ENCODE measurements at places on chromosomes 2 and 18.

DNA sequence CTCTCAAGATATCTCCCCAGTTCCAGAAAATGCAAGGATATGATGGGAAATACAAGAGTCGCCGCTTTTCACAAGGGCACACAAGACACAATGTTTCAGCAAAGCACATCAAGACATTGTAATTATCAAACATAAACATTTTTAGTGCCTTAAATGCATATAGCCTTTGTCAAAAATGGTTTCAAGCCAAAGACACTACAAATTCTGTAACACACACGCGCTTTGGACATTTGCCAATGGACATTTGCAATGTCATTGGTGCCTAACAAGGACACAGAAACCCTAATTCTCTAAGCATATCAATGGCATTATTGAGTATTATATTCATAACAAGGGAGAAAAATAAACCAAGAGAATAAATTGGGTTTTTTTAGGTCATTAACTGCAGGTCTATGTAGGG is 16.1 kb downstream of the ADD2 start:
- DNase-seq: no peak

DNA sequence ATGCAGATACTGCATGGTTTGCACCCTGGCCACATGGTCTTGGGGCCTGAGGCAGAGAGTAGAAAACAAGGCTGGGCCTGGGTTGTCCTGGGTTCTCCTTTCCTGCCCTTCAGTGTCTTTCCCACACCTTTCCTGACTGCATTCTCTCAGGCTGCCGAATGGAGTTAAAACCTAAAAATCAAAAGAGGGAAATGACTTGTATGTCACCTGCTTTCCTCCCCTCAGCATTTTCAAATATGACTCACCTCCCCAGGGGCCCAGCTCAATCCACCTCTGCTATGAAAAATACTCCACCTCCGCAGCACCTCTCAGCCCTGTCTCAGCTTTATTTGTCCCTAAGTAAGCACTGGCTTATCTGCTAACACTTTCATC is 457.8 kb upstream of the MEX3C start:
- no peak for DNase-seq

GRCh38 chr2:159811232-159811631 is 13.2 kb upstream of the CD302 start:
- DNase-seq: no peak

DNA sequence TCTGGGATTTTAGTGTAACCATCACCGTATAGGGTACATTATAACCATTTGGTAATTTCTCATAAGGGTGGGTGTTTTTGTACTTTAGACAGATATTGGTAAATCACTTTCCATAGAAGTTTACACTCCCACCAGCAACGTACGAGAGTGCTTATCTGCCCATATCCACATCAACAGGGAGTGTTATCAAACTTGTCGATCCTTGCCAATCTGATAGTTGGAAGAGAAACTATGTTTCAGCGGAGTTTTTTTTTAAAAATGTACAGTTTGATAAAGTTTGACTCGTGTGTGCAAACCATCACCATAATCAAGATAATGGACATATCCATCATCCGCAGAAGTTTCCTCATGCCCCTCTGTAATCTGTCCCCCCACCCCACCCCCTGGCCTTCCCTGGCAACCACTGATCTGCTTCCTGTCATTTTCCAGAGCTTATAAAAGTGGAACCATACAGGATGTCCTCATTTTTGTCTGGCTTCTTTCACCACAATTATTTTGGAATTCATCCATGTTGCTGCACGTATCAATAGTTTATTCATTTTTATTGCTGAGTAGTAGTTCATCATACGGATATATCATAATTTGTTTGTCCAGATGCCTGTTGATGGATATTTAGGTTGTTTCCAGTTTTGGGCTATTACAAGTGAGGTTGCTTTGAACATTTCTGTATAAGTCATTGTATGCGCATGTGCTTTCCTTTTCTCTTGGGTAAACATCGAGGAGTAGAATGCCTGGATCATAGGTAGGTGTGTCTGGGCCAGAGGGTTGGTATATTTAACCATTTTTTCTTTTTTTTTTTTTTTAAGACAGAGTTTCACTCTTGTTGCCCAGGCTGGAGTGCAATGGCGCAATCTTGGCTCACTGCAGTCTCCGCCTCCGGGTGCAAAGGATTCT is 18.6 kb downstream of the GLI2 start:
- DNase-seq: no peak

- no peak for DNase-seq
Observed at GRCh38 chr2:118604371-118604770, 243.1 kb downstream of the EN1 start.

DNA sequence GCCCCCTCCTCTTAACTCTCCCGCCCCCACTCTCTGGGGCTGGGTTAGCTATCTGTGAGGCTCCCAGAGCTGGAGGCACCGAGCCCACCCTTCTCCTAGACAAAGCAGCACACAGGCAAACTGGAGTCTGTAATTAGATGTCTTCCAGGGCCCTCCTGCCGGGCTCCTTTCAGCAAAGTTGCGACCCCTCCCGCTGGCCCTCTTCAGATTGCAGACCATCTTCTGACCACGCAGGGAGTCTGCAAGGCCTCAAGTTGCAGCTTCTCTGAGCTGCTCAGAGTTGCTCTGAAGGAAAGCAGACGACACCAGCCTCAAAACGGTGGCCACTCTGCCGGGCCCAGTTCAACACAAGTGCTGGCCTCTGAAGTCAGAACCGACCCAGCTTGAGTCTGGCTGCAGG is 228.4 kb upstream of the COPS8 start:
- DNase-seq: no peak

DNA sequence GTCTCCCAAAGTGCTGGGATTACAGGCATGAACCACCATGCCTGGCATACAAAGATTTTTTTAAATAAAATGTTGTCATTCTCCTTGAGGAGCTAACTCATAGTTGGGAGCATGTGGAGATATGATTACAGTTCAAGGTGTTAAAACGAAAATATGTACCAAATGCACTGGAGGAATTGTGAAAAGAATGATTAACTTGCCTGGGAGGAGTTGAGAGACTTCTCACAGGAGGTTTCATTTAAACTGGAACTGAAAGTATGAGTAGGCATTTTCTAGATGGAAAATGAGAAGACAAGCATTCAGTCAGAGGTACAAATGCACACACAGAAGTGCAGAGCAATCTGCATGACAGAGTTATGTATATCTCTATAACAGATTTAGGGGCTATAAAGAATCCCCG is 126.6 kb upstream of the PDE1A start:
- no peak for DNase-seq

GRCh38 chr2:173432049-173432754 is 77.5 kb downstream of the CDCA7 start:
- no peak for DNase-seq

DNA sequence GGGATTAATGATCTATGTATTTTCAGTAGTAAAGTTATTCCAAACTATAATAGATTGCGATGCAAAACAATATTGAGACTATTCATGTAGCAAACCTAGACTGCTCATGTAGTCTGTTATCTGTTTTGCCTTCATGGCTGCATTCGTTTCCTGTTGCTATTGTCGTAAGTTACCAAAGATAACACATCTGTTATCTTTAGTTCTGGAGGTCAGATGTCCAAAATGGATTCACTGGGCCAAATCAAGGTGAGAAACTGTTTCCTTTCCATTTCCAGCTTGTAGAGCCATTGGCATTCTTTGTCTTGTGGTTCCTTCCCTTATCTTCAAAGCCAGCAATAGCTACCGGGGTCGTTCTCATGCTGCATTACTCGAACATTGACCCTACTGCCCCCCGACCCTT is 20.9 kb downstream of the ITGAV start:
- DNase-seq: no peak

DNA sequence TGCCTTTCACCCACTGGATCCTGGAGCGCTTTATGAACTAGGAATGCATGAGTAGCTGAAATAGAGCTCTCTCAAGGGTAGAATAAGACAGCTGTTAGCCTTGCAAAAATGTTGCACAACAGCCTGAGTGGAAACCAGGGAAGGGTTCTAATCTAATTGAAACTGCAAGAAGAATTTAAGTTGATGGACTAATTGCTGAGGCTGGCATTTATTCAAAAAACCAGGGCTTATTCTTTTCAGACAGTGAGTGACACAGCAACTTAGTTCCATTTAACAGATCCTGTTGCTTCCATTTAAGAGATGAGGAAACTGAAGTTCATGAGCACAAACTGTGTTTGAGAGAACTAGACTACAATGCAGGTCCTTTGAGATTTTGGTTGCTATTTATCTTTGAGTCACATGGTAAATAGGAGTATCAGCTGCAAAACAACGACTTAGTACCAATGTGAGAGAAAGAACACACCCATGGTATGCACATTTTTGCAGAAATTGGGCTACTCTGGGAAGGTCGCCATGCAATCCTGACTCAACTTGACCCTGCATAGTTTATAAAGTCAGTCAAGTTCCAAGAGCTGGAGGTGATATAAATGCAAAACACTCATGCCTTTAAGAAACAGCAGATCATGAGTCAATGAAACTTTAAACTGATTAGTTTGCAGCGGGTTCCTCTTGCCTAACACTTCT is 76.4 kb upstream of the PARD3B start:
- no peak for DNase-seq

- no peak for DNase-seq
Observed at GRCh38 chr18:49072524-49072934, 121.8 kb upstream of the SMAD7 start.

All from effector CD4-positive, alpha-beta T cell (primary cell).